Fibroblast of skin of back (primary cell): ENCODE measurements at places on chromosomes 2 and 18.

GRCh38 chr2:170310876-170311502 is 133.0 kb downstream of the MYO3B start:
- DNase-seq: no peak

DNA sequence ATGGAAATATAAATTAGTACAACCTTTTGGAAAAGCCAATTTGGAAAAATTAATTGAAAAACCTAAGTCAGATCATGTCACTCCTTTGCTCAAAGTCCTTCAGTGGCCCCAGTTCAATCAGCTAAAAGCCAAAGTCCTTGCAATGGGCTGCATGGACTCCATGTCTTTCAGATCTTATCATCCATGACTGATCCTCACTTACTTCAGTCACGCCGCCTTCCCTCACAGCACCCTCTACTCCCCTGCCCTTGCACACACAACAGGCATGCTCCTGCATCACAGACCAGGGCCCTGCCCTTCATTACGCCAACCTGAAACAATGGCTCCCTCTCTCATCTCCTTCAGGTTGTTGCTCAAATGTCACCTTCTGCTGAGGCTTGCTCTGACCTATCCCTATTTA is 15.6 kb downstream of the KANSL3 start:
- no peak for DNase-seq

DNA sequence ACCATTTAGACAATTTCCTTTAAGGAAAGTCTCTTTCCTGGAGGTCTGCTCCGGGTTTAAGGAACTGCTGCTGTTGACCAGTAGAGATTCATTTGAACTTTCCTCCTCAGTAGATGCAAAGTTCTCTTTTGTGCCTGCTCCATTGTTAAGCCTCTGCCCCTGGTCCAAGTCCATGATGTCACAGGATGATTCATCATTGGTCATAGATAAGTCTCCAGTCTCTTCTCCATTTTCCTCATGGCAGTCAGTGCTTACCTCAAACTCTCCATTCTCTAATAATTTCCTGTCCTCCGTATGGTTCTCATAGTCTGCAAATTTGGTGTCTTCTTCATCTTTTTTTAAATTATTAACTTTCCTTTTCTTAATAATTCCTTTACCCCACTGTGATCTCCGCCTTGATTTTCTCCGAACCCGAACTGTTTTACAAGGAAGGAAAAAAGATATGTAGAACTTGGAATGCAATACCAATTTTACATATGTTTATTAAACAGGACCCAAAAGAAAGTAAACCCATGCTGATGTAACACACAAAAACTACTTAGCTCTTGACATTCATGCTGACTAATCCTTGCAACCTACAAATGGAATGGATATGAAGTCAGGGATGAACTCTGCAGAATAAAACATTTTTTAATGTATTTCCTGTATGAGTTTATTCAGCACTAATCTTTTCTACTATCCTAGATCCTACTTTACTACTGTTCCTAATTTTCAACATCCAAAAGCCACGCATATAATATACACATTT is 169.1 kb downstream of the ATAD2B start:
- peak; percentile 85 for DNase-seq

DNA sequence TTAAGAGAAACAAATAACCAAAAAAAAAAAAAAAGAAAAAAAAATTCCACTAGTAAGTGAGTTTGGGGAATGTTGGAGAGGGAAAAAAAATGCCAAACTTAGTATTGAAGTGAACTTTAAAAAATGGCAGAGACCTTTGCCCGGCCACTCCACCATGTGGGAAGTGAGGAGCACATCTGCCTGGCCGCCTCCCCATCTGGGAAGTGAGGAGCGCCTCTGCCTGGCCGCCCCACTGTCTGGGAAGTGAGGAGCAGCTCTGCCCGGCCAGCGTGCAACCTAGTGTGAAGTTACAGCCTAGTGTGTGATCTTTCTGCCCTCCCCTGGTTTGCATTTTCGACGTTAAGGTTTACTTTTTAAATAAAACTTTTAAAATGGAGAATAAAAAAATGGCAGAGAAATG is 33.9 kb upstream of the VIT start:
- no peak for DNase-seq

DNA sequence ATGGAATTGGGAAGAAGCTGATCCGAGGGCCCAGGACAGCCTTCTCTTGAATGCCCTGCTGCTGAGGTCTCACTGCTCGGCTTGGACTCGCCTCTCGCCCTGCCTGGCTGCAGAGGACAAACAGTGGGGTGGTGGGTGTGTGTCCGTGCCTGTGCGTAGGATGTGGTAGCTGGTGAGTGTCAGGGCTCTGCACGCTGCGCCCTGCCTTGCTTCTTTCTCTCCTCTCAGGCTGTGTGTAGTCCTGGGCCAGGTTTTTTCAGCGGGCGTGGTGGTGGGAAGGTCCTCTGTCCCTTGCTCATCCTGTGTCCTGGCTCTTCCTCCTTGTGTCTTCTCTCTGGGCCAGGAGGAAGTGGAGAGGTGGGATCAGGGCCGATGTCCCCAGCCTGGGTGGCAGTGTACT is 44.8 kb downstream of the RRM2 start:
- DNase-seq: no peak

DNA sequence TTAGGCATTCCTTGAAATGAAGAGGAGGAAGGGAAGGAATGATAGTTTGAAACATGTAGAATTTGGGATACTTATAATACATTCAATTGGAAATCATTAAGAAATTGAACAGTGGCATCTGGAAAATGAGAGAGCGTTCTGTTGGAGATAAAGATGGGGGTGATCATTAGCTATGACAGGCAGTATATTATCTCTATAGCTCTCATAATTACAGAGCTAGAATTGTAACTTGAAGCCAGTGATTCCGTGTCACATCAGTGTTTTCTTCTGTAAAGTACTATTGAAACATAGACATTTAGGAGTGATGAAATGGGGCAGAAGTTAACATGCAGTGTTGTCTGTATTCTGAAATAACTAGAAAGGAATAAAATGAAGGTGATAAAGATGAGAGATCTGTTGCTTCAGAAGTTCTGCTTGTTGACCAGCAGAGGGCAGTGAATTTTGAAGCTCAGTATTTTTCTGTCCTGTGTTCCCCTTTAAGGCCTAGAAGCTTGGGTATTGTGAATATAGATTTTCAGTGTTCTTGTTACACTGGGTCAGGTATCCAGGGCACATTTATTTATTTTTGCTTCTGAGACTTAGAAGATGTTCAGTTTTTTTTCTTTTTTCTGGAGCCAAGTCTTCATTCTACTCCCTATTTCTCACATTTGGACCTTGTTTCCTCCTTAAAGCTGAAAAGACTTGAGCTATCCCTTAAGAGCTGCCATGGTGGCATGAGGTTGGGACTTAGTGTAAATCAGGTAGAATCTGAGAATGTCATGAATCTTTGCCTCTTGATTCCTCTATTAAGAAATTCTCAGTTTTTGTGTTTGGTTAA is 157.4 kb downstream of the TAF4B start:
- peak; percentile 59 for DNase-seq

- DNase-seq: no peak
Observed at GRCh38 chr2:240947176-240947575, 41.0 kb downstream of the CROCC2 start.

- DNase-seq: no peak
Observed at GRCh38 chr2:112074506-112074905, 19.4 kb downstream of the TMEM87B start.

DNA sequence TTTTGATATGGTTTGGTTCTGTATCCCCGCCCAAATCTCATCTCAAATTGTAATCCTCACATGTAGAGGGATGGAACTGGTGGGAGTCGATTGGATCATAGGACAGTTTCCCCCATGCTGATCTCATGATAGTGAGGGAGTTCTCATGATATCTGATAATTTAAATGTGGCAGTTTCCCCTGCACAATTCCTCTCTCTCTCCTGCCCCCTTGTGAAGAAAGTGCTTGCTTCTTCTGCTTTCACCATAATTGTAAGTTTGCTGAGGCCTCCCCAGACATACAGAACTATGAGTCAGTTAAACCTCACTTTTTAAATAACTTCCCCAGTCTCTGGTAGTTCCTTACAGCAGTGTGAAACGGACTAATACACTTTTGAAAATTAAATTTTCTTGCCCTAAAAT is 12.3 kb upstream of the KCNJ3 start:
- no peak for DNase-seq

DNA sequence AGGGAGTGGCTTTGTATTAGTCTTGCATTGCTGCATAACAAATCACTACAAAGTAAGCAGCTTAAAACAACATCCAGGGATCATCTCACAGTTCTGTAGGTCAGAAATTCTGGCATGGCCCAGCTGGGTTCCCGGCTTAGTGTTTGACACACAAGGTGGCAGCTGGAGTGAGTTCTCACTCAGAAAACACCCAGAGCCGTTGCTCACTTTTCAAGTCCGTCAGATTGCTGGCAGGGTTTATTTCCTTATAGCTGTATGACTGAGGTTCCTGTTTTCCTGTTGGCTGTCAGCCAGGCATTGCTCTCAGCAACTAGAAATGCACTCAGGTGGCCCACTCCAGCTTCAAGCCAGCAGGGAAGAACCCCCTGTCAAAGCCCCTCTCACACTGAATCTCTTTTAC is 324.1 kb downstream of the CCDC178 start:
- no peak for DNase-seq

DNA sequence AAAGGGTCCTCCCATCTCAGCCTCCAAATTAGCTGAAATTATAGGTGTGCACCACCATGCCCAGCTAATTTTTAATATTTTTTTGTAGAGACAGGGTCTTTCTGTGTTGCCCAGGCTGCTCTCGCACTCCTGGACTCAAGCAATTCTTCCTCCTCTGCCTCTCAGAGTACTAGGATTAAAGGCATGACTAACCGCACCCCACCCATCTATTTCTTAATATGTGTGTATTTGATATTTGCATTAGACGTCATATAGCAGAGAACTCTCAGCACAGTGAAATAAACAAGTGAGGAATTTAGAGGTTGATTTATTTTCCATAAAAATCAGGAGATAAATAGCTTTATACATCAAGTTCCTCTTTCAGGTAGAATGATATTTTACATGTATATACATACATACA is 213.5 kb downstream of the FSIP2 start:
- DNase-seq: no peak

DNA sequence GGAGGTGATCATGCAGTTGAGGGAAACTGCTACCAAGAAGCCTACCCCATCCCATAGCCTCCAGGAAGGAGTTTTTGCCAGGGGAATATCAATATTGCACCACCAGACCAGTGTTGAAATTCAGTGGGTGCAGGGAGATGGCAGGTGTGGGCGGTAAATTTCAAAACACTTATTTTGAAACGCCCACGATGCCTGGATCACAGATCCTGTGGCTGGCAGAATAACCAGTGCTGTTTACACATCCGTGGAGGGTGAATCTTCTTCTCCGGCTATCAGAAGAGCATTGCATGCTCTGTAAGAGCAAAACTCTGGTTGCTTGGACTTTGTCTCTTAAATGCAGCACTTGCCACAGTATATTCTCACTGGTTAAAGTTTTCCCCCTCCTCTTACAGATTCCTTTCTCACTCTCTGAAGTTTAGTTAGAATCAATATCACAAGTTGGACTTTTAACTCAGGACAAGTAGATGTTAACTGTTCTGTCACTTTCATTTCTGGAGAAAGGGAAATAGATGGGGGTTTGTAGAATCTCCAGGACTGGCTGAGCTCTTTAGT is 70.5 kb upstream of the ZCCHC2 start:
- no peak for DNase-seq
